NCI-H69 (cell line): ENCODE measurements at places on chromosomes 3 and 15.

DNA sequence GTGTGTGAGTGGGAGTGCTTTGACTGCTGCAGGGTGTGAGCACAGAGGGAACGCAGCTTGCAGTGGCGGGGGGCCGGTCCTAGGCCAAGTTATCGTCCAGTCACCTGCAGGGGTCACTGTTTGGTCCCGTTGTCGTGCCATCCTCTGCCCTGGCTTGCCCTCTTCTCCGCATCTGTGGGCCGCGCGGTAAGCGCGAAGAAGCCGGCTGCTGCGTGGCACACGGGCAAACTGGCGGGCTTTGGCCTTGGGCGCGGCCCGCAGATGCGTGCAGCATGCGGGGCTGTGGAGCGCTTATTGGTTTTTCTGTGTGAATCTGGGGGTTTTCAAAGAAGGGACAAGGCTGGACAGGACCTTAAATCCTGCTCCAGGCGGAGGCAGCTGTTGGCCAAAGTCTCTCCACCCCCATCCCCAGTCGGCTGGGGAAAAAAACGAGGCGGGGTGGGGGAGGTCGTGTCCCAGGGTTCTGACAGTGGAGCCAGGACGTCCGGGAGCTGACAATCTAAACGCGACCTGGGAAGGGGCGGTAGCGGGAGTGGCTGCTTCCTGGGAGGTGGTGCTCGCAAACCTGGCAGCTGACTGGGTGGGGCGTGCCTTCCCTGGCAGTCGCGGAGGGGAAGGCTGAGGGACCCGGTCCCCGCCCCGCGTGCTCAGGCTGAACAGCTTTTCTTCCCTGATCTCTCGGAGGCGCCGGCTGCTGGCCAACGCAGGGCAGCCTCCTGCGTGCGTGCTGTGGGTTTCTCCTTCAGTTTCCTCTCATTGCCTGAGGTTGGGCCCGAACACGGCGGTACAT is 39.7 kb upstream of the VEPH1 start:
- peak; percentile 74 for DNase-seq

GRCh38 chr15:61444585-61444984 is 215.5 kb upstream of the RORA start:
- DNase-seq = no peak

DNA sequence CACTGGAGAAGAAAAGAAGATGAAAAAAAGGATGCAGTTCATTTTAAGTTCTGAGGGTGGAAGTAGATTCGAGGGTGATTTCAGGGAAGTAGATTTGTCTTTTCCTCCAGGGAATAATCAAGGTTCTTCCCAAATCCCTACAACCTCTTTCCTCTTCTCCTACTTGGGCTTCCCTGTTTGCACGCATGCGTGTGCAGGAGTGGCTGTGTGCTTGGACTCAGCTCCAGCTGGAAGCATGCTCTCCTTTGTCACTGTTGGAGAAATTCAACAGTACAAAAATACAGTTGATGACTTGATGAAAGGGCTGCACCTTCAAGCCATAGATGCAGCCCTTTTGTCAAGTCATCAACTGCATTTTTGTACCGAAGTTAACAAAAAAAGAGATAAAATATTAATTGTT is 3.8 kb downstream of the OR5K2 start:
- peak; percentile 3 for DNase-seq

DNA sequence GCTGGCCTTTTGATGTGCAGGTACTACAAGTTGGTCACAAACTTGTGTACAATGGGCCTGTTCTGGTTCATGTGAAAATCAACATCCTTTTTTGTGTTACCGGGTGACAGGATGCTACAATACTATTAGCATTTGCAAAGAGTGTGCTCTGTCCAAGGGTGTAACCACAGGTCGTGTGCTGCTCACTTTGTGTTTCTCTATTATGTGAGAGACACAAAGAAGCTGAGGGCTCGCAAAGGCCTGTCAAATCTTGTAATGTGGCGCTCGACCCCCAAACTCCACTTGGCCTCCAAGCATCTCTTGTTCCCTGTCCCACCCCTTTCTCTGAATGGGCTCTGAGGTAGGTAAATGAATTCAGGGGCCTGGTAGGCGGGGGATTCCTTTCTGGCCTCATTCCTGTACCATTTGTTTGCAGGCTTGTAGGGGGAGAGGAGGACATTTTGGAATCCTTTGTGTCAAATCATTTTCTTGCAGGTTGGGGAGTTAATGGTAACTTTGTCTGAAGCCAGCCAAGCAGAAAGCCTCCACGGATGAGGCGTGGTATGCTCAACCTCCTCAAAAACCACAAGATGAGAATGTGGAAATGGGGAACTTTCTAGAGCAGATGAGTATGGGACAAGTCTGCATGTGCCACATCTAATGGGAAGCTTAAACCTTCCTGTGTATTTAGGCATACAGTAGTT is 109.1 kb downstream of the OPA1 start:
- peak; percentile 41 for DNase-seq

GRCh38 chr3:134869153-134869726 is 74.2 kb downstream of the EPHB1 start:
- DNase-seq = peak; percentile 60

DNA sequence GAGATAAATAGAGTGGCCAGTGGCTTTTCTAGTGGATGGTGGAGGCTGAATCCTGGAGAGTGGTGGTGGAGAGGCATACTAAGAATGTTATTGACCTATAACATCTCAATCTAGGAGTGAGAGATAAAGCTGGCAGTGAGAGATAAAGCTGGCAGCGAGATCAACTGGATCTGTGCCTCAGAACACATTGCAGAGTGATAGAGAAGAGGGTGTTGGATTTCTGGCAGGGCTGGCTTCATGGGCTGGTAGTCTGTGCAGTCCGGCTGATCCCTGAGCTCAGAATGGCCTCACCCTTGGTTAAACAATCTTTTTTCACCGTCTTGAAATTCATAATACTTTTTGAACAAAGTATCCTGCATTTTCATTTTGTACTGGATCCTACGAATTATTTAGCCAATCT is 221.2 kb downstream of the NLGN1 start:
- DNase-seq = no peak

GRCh38 chr3:165082650-165083049 is 4.4 kb upstream of the SI start:
- no peak for DNase-seq

- no peak for DNase-seq
These were observed 68.7 kb downstream of the GBE1 start for GRCh38 chr3:81692766-81693165.

DNA sequence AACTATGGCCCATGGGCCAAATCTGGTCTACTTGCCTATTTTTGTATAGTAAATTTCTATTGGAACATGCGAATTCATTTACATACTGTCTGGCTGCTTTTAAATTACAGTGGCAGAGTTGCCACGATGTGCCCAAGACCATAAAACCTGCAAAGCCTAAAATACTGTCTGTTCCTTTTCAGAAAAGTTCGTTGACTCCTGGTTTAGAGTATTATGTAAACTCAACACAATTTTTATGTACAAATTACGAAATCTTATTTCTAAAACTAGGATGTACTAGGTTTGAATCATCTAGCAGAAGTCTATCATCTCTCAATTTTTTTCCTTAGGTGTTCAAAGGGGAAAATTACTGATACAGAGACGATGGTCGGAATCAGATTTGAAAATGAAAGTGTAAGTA is 26.9 kb downstream of the SENP2 start:
- DNase-seq = no peak

DNA sequence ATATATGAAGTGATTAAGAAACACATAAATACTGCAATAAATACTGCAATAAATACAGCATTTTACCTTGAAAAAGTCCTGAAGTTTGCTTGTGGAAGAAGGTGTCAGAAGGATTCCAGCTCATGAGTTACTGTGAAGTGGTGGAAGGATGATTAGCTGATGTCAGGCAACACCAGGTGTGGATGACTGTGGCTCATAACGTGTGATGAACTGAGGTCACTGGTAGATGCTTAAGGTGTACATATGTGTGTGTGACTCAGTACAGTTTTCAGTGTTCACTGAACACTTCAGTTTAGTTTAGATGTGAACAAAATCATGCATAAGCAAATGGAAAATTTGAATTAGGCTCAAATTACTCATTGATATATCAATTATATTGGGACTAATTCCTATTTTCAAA is 1045.0 kb downstream of the NTRK3 start:
- no peak for DNase-seq
